Right renal cortex interstitium (tissue), 3 donors: ENCODE measurements at places on chromosomes 3 and 15. TPM values are rescaled to one million over a fixed set of nuclear protein-coding genes. Genes with fewer than 3 reads are reported as not detected.

GRCh38 chr3:18883571-18883970 is 264.7 kb upstream of the KCNH8 start:
- no peak for DNase-seq

GRCh38 chr15:20352241-20353200 is 189.1 kb downstream of the GOLGA6L6 start:
- no peak for DNase-seq

GRCh38 chr15:34353627-34354026 is 10.5 kb downstream of the NUTM1 start:
- DNase-seq: no peak

Gene P3H2
- polyA plus RNA-seq: 105 TPM
